Stimulated activated CD4-positive, alpha-beta T cell treated with anti-CD3 and anti-CD28 coated beads, Interleukin-12 subunit alpha, Interleukin-12 subunit beta, amount 100 ng/mL, for 24 hours (primary cell): ENCODE measurements at places on chromosomes 12 and 14.

- DNase-seq, result no peak
Observed at GRCh38 chr12:128649902-128650301, 173.9 kb downstream of the SLC15A4 start.

- no peak for DNase-seq
Observed at GRCh38 chr12:49052451-49053208, 8.0 kb downstream of the KMT2D start.

DNA sequence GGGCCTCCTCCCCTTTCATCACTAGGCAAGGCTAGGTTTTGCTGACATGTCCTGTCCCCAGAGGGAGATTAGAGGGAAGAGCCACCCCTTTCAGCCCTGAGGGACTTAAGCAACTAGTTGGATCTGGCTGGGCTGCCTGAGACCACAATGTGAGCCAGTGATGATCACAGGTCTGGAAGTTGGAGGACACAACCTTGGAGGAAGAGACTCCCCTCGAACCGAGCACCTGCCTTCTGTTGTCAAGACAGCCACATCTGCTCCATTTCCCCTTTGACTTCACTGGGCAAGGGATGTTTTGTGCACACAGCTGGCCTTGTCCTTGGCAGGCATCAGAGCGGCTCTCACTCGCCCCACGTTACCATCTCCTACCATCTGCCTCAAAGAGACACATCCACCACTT lies 31.4 kb downstream of the MVK start:
- no peak for DNase-seq

DNA sequence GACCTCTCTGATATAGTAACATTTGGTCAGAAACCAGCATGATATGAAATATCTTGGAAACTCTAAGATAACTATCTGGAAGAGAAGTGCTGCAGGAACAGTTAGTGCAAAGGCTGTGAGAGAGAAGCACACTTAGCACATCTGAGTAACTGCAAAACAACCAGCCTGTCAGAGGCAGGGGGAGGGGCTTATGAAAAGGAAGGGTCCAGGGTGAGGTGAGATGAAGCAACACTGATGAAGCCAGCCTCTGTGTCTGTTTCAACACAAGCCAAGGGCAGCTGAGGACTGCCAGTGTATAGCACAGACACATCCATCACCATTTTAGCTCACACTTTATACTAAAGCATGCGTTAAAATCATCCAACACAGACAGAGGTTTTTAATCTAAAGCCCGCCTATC lies 37.4 kb upstream of the OVCH1 start:
- no peak for DNase-seq

GRCh38 chr14:68811171-68811570 lies 18.3 kb upstream of the ZFP36L1 start:
- DNase-seq, result no peak

DNA sequence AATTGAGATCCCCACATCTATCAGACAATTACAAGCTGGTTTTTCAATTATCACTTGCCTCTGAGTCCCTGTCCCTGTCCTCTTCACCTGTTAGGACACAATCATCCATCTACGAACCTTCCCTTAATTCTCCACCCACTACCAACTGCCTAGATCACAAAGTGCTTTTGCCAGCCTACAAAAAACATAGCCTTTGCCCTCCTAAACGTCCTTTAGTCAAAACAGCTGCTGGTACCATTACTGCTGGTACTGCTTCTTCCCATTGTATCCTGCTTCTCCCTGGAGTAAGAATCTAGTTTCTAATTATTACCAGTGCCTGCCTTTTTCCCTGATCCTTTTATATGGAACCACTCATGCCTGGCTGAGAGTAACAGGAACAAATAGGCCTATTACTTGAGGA lies 82.1 kb downstream of the CPNE8 start:
- no peak for DNase-seq
